Stimulated activated CD8-positive, alpha-beta memory T cell treated with anti-CD3 and anti-CD28 coated beads, Interleukin-12 subunit alpha, Interleukin-12 subunit beta, amount 100 ng/mL, for 1 hour (primary cell): ENCODE measurements at places on chromosomes 13 and 19.

DNA sequence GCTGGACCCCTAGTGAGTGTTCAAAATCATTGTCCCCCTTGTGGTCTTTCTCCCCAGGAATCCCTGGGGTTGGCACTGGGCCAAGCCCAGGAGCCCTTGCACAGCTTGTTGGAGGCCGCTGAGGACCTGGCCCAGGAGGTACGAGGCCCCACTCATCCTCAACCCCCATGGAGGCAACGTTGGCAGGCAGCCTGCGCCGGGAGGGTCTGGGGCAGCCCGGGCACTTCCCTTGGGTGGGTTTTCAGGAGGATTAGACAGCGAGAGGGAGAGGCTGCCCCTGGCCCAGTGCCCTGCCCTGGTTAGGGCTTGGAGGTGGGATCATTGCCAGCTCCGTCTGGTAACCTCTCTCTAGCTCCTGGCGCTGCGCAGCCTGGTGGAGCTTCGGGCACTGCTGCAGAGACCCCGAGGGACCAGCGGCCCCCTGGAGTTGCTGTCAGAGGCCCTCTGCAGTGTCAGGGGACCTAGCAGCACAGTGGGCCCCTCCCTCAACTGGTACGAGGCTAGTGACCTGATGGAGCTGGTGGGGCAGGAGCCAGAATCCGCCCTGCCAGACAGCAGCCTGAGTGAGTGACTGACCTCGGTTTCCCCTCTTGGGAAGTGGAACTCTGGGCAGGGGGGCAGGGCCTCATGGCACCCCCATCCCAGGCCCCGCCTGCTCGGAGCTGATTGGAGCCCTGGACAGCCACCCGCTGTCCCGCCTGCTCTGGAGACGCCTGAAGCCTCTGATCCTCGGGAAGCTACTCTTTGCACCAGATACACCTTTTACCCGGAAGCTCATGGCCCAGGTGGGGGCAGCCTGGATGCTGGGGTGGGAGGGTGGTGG is 3.0 kb downstream of the ABCA7 start:
- DNase-seq = no peak

DNA sequence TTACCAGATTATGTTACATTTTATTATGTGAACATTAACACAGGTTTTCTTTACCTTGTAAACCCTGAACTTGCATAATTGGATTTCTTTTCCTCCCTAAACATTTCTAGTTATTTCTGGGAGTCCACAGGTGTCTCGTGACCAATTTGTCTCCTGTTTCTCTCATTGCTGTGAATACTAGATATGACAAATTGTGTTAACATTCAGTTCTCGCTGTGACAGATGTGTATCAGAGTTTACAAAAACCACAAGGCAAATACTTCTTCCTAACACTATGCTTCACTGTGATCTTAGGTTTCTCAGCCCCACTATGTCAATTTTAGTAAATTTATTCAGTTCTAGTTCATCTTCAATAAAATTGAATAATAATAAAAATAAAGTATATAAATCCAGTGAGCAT is 1554.9 kb downstream of the EFNB2 start:
- no peak for DNase-seq

- no peak for DNase-seq
These were observed 2.5 kb downstream of the NAPA start for GRCh38 chr19:47512183-47512947.

GRCh38 chr19:14611051-14611450 is 28.2 kb downstream of the CLEC17A start:
- DNase-seq = no peak

DNA sequence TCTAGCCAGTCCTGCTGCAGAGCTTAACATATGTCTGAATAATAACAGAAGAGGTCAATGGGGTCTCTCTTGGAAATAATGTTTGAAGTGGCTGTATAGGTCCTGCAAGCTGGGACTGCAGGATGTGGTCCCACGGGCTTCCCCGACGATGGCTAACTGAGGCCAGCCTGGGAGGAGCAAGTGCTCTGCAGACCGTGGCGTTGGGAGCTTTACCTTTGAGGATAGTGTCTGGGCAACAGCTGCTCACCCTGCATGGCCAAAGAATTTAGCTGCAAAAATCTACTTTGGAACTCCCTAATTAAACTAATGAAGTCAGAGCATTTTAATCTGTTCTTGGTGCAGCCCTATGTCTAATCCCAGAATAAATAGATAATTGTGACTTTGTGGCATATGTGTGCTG is 18.2 kb upstream of the AMER2 start:
- DNase-seq = no peak
